ENCODE measurements at places on chromosomes 6 and 20.

DNA sequence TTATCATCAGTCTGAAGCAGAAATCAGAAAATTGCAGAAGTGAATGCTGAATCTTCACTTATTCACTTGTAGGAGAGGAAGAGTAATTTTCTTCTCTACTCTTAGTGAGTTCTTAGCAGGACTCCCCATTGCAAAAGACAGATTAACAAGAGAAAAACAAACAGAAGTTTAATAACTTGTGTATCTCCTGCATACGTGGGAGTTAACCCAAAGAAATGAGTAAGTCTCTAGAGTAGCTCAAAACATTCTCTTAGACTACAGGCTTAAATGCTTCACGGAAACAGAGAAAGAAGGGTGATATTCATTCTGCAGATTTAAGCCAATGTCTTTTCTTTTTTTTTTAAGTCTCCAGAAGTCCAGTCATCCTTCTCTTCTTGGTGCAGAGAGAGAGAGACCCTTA, 97.9 kb upstream of the TMEM181 start:
- no peak for DNase-seq

DNA sequence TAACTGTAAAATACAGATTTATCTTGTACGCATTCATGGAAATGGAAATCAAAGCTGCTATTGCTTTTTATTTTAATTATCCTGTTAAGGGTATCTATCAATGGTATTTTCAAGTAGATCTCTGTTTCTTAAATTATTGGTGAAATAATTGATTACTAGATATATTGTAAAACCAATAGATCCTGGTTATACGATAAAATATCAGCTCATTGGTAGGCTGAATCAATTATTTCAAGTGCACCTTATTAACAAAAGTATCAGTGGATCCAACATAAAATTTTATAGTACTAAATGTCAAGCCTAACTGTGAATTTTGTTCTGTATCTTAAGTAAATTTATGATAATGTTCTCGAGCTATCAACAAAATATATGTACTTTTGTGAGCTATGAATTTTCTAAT, 21.8 kb downstream of the PARD6B start:
- no peak for DNase-seq

DNA sequence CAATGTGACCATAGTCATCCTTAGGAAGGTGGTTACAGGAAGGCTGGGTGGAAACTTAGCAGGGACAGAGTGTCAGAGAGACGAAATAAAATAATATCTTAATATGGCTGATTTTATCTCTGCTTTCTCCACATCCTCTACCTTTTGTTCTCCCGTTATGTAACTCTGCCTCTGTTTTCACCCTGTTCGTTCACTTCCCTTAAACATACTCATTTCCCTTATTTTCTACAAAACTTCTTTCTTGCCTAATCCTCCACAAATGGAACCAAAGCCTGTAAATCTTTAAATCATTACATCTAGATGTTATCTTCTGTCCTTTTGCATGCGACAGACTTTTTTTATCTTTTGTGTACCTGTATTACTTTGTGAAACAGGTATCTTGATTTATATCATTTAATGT, 23.3 kb upstream of the CRIP3 start:
- no peak for DNase-seq

GRCh38 chr20:20139403-20139802, 87.1 kb downstream of the CFAP61 start:
- no peak for DNase-seq

DNA sequence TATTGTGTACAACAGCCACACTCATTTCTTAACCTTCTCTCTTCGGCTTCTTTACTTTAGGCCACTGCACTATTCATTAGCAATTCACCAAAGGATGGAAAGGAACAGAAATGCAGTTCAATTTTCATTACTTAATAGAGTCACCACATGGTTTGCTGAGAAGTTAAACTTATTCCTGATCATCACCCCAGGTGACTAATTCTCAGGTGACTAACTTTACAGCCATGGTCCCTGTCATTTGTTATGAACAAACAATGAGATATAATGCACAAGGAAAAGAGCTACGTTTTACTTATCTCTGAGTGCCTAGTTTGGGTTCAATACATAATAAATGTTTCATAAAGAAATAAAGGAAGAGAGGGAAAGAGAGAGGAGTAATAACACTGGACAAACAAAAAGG, 45.8 kb upstream of the DST start:
- no peak for DNase-seq

- peak; percentile 78 for DNase-seq
These were observed 764 bp upstream of the SNAP25 start for GRCh38 chr20:10217721-10218410.

DNA sequence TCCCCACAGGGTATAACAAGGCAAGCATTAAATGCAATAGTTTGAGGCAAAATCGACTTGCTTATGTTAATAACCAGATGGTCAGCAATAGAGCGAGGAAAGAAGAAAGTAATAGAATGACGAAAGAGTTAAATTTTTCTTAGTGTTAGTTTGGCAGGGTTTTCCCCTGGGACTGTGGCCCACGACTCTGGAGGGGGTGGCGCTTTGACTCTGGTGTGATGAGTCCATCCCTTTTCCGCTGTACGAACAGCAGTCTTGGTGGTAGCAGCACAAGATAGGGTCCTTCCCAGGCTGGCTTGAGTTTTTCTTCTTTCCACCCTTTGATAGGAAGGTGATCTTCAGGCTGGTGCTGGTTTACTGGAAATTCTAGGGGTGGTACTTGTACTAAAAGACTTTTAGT, 69.2 kb upstream of the GMDS start:
- DNase-seq: no peak

- DNase-seq: peak; percentile 1
These were observed 17.5 kb downstream of the EDEM2 start for GRCh38 chr20:35129647-35130069.

DNA sequence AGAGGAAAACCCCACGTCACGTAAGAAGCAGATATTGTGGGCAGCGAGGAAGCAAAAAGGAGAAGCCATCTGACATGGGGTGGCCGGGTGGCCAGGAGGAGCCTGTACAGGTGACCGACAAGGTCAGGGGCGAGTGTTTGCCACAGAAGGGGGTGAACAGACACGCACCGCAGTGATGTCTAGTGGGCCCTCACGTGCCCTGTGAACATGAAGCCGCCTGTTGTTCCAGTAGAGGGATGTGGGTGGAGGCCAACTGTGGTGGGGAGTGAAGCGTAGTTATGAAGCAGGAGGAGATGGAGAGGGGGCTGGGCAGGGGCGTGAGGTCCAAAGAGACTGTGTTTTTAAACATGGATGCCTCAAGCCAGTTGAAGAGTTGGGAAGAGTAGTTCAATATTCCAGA, 20.5 kb downstream of the MYT1 start:
- DNase-seq: no peak

- no peak for DNase-seq
These were observed 24.7 kb upstream of the BLCAP start for GRCh38 chr20:37552415-37552814.

GRCh38 chr20:62931464-62931863, 5.2 kb upstream of the DIDO1 start:
- DNase-seq: no peak

DNA sequence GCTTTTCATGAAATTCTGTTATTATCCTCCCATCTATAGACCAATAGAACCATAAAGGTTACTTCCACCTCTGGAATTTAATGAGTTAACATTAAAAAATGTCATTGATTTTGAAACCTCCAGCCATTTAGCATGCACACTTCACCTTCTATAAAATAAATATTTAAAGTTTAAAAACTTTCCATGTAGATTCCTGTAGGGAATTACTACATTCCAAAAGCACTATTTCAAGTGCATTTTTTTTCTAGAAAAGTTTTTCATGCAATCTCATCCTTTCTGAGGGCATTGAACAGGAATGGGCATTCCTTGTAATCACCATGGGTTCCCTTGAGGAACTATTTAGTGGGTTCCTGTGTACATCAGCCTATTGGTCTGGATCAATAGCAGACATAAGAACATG, 253.8 kb upstream of the RIN2 start:
- DNase-seq: no peak

DNA sequence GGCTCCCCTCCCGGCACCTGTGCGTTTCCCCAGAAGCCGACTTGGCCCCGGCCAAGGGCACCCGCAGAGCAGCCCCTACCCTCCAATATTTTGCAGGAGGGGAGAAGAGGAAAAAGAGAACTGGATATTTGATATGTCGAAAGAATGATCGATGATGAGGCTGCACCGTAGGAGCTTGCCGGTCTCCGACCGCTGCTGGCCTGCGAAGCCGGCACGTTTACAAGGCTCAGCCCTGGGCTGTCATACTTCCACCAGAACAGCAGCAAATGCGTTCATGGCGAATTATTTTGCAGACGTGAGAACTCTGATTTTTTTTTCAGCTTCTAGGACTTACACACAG, 296.7 kb downstream of the TFAP2C start:
- no peak for DNase-seq

DNA sequence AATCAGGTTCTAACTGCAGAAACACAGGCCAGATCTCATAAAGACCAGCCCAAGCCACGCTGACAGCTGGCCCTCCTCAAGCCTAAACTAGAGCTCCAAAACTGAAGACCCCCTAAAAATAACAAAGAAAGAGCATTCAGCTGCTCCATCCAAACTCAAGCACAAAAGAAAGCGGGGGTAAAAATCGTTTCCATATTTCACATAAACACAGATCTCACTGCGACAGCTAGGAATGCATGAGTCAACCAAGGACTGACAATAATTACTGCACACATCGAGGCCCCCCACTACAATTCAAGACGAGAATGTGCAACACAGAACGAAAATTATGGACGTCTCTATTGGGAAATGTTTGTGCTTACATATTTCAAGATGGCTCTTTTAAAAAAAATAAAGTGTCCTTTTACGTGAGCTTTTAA, 31.1 kb downstream of the CNKSR3 start:
- no peak for DNase-seq

GRCh38 chr6:7241160-7241559, 71.8 kb downstream of the SSR1 start:
- no peak for DNase-seq

DNA sequence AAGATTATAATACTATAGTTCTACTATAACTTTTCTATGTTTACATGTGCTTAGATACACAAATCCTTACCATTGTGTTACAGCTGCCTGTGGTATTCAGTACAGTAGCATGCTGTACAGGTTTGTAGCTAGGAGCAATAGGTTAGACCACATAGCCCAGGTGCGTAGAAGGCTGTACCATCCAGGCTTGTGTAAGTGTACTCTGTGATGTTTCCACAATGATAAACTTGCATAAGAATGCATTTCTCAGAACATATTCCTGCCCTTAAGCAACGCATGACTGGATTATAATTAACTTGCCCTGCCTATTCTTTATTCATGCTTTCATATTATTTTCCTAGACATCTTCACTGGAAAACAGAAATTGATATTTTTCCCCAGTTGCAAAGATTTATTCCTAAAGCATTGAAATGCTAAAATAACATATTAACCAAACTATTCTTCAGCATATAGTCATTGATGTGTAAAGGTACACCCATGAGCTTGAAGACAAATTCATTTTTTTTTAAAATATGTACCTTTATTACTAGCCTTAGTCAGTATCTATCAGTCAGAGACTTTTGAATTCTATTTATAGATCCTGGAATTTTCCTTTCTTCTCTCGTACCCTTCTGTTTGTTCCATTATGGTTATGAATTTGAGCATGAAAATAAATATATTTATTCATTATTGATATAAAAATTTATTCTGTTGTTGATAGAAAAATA, 7.2 kb upstream of the CTAGE9 start:
- DNase-seq: no peak
